ENCODE measurements at places on chromosomes 6 and 20.

- peak; percentile 68 for DNase-seq
These were observed 31.8 kb upstream of the RALGAPA2 start for GRCh38 chr20:20744170-20744725.

DNA sequence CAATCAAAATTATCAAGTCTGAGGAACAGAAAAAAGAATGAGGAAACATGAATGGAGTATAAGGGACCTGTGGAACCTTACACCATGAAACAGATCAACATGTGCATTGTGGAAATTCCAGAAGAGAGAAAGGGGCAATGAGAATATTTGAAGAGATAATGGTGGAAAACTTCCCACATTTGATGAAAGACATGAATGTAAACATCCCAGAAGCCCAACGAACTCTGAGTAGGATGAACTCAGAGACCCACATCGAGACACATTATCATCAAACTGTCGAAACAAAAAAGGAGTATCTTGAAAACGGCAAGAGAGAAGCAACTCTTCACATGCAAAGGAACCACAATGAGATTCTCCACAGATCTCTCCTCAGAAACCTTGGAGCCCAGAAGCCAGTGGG lies 371.1 kb downstream of the CDKAL1 start:
- no peak for DNase-seq

DNA sequence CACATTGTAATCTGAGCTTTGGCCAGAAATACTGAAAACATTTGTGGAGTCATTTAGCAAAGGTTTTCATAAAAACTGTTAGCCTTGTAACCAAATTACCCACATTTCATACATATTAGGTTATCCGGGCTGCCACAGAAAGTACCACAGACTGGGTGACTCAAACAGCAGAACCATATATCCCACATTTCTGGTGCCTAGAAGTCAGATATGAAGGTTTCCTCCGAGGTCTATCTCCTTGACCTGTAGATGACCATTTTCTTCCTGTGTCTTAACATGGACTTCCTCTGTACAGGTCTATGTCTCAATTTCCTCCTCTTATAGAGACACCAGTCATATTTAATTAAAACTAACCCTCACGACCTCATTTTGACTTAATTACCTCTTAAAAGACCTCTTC lies 49.5 kb upstream of the SMIM28 start:
- no peak for DNase-seq

- DNase-seq = no peak
These were observed 19.7 kb downstream of the PPIL6 start for GRCh38 chr6:109420751-109421150.

DNA sequence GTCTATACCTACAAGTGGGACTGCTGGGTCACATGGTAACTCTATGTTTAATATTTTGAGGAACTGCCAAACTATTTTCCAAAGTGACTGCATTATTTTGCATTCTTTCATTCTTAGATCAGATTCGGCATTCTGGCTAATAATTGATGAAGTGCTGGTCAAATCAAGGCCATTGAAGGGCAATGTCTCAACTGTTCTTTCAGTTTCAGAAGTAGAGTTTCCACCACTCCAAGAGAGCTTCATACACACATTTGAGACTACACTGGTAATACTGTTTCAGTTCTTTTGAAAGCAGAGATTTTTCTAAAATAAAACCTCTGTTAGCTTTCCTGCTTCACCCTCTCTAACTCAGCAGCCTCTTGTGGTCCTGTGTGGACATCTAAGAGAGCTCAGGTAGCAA lies 154.5 kb downstream of the CFAP61 start:
- no peak for DNase-seq

DNA sequence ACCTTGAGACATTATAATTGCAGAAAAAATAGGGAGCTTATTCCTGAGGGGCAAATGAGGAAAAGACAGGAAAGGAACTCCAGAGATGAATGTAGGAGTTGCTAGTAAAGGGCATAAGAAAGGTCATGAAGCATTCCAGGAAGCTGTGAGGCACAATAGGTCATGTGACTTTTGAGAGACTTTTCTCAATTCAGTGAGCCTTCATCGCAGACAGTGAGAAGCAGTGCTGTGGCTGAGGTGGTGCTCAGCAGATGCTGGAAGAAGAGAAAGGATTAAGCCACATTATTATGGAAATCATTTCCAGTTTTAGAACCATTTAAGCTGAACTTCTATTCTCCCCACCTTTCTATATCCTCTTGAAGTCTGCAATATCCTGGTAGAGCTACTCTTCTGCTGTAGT lies 4.1 kb downstream of the SPTLC3 start:
- DNase-seq = no peak
